ENCODE measurements at places on chromosomes 12 and 14.

GRCh38 chr12:50271724-50272247 lies 11.5 kb downstream of the LIMA1 start:
- no peak for DNase-seq

- no peak for DNase-seq
Observed at GRCh38 chr12:98439981-98440581, 75.3 kb upstream of the TMPO start.

GRCh38 chr12:81167694-81168093 lies 89.8 kb downstream of the ACSS3 start:
- DNase-seq: no peak

- no peak for DNase-seq
Observed at GRCh38 chr12:16636435-16637055, 30.6 kb upstream of the LMO3 start.

GRCh38 chr12:40473962-40474361 lies 218.3 kb upstream of the CNTN1 start:
- no peak for DNase-seq

DNA sequence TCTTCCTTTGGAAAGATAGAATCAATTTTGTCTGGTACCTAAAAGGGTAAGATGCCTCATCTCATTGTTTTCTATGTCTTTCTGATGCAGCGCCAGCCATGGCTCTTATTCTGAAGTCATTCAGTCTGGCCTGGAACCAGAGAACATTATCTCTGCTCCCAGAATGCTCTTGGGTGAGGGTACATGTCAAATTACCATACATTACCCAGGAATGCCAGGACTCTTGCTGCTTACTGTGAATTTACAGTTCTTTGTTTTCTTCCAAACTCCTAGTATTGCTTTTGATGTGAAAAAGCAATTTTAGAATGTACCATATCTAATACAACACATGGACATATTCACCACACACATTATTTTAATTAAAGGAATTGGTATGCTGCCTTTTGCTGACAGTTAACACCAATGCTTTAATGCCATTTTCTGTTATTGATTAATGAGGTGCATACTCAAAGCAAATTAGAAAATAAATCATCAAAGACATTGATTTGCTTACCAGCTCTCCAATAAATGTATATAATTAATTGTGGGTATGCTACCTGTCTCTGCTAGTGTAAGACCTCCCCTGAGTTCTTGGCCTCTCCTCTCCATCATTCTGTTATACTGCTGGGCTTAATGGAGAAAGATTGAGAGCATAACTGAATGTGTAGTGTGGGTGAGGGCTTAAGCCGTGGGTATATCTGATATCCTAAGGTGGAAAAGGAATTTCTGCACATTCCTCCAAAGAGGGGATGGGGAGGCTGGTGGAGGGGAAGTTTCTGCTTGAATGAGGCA lies 337.7 kb downstream of the C12orf75 start:
- DNase-seq: no peak

Measured in activated naive CD8-positive, alpha-beta T cell treated with anti-CD3 and anti-CD28 coated beads, Interleukin-2, amount 50 U/mL, for 24 hours (primary cell).